DMS 273 treated with DMSO at 0.1 percent for 48 hours (cell line): ENCODE measurements at places on chromosomes 5 and 9.

DNA sequence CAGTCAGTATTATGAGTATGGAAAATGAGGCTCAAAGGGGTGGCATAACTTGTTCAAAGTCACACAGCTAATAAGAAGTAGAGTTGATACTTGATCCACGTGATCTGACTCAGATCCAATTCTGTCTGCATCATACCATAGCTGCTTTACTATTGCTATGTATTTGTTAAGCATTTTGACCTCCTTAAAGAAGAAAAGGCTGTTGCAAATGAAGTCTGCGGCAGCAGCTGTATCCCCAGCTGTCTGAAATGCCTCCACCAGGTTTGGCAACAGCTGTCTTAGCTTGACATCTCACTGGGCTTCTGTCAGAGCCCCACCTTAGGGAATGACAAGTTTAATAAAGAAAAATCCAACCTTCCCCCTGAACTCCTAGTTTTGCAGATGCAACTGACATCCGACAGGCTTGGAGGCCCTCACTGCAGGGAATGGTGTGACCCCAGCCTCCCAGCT, 75.6 kb upstream of the SLC44A1 start:
- DNase-seq = no peak

- DNase-seq = no peak
These were observed 329.5 kb downstream of the BNC2 start for GRCh38 chr9:16540743-16541613.

- DNase-seq = no peak
These were observed 1056.8 kb downstream of the MAT2B start for GRCh38 chr5:164561933-164562872.

GRCh38 chr5:155466851-155467250, 453.3 kb downstream of the KIF4B start:
- no peak for DNase-seq

DNA sequence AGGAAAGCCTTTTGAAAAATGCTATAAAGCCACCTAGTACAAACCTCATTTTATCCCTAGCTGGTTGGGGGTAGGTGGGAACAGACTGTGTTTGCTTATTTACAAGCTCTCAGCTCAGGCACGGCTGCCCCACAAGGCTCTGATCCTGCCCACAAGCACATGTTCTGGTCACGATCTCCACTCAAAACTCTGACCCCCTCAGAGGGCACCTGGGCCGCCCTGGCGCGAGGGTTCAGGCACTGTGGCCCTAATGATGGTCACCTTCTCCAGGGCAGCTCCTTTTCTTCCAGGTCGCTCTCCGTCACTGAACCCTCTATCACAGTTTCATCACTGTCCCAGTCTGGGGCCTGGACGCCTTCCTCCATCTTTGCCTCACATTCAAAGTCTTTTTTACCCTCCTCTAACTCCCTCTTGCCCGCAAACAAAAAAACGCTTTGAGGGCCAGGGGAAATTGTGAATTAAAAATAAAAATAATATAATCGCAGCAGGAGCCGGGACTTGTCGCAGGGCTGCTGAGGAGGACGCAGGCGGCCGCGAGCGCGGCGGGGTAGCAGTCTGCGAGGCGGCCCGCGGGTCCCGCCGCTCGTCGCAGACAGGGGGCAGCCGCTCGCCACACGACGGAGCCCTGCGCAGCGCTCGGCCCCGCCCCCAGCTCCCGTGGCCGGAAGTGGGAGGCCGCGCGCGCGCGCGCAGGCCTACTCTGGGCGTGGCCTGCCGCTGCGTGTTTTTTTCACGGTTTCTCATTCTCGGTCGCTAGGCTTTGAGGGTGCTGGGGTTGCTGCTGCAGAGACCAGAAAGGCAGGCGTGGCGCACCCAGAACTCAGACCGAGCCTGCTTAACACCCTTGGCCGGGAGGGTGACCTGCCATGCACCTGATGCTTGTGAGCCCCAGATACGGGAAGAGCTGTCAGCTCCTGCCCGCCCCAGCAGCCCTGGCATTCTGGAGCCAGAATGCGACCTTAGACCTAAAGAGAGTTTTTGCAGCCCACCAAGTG, at the start of gene ANKRD31:
ANKRD31 (minus strand) TSS at position 557 of the 995 bp plus-strand sequence; CDS start at position 365, 192 bp downstream.
- peak; percentile 41 for DNase-seq

DNA sequence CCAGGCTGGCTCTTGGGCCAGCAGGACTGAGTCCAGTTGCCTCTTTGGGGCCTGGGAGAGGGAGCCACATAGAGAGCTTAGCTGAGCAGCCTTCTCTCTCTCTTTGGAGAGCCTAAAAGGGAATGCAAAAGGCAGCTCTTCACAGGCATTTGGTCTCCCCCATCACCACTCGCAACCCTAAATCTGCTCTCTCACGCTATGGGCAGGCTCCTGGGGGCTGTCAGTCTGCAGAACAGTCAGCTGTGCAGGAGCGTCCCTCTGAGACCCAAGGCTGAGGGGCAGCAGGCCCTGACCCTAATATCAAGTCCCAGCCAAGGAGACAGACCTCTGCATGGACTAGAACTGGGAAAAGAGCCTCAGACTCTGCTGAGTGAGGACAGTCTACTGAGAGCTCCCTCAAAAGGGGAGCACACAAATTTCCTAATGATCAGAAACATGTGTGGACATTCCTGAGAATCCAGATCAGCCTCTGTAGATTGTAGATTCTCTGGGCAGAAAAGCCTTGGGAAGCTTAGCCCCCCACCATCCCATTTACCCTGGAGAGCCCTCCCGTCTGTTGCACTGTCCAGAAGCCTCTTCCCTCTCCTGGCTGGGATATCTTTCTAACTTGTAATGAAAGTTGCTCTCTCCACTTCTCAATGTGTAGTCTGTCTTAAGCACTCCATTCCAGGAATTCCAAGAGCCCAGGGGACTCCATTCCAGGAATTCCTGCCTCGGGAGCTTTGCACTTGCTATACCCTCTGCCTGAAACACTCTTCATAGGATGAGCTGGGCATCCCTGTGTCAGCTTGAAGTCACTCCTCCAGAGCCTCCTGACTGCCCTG, 79.4 kb downstream of the FAM114A2 start:
- DNase-seq = no peak

- no peak for DNase-seq
These were observed 120.1 kb upstream of the TMEM161B start for GRCh38 chr5:88388476-88389337.

GRCh38 chr5:159902444-159903121, 13.7 kb upstream of the ADRA1B start:
- DNase-seq = no peak

DNA sequence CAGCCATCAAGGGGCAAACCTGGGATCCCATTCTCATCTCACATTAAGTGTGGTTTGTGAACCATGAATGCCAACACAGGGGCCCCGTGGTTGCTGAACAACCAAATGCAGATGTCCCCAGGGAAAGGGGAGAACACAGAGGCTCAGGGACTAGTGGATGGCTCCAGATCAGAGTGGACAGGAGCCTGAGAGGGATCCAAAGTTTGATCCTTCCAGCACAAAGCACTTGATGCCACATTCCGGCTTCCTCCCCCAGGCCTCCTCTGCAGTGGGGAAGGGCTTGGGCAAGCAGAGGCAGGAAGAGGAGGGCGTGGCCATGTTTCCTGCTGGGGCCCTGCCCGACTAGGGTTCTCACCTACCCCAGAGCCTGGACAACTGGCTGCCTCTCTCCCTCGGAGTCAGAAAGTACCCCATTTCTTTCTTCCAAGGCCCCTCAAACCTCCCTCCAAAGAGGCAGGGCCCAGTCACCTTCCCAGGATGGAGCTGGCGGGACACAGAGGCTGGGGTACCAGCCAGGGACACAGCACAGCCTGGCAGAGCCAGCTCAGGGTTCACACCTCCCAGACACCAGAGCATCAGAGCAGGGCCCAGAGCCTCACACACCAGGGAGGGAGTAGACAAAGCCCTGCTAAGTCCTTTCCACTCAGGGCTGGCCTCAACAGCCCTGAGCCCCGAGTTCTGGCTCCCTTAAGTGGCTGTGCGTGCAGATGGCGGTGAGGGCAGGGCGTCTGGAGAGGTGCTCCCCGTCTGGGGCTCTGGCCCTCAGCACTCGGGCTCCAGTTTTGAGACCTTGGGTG, 4.3 kb upstream of the RNF44 start:
- no peak for DNase-seq

DNA sequence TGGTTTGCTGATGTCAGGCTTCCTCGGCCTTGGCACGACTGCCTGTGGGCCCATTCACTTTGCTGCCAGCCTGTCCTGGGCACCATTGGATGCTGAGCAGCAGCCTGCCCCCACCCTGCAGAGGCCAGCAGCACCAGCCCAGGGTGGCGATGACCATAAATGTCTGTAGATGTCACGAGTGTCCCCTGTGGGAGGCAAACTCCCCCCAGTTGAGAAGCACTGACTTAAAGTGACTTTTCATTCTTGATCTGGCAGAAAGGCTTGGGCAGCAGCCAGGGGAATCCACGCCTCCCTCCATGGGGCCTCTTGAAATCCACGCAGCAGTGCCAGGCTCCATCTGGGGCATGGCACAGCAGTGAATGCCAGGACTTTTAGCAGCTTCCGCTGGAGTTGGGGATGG, 21.8 kb downstream of the IRX4 start:
- no peak for DNase-seq

DNA sequence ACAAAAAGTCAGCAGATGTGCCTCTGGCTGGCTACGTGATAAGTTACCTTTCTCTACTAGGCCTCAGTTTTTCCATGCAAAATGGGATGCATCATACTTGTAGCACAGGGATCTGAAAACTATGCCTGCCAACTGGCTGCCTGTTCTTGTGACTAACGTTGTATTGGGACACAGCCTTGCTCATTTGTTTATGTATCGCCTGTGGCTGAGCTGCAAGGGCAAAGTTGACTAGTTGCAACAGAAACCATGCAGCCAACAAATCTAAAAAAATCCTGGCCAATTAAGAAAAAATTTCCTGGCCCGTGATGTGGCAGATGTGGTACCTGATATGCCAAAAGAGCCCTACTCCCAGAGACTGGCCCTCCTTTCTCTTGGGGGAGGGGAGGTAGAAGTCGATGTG, 131.3 kb downstream of the SEC61B start:
- DNase-seq = no peak

- no peak for DNase-seq
These were observed 8.2 kb downstream of the SOWAHA start for GRCh38 chr5:132821350-132821749.

DNA sequence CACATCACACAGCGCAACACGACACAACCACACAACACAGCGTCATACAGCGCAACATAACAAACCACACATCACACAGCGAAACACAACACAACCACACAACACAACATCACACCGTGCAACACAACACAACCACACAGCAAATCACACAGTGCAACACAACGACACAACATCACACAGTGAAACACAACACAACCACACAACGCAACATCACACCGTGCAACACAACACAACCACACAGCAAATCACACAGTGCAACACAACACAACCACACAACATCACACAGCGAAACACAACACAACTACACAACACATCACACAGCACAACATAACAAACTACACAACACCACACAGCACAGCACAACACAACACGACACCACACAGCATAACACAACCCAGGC, 40.4 kb upstream of the PTCH1 start:
- DNase-seq = no peak

GRCh38 chr5:51018423-51018822, 352.0 kb downstream of the PARP8 start:
- DNase-seq = no peak

GRCh38 chr5:132176987-132177386, 50.7 kb downstream of the P4HA2 start:
- DNase-seq = no peak

- no peak for DNase-seq
These were observed 21.1 kb upstream of the LVRN start for GRCh38 chr5:115941051-115941675.

DNA sequence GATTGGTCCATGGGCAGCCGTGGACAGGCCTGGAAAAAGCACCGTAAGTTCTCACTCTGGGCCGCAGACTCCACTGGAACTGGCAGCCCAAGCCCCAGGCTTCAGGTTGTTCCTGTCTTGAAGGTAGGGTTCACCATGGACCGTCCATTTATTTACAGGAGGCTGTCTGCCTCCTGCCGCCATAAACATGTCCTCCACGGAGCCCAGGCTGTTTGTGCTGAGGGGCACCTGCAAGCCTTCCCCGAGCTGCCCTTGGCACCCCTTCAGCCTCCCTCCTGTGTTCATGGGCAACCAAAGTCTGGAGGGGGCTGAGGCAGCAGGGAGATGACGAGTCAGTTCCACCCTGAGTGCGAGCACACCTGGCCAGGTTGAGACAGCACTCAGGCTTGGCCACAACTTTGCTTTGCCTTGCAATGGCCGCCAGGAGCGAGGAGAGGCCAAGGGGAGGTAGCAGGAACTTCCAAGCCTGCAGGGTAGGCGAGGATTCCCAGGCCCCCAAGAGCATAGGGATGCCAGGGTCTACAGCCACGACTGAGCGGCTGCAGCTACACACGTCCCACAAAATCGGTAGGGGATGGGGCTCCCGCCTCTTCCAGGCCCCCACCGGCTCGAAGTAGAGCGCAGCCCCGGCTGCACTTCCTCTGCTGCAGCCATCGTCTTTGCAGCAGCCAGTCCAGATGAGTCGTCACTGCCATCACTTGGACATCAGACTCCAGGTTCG, 1625.6 kb upstream of the ACO1 start:
- DNase-seq = no peak

GRCh38 chr5:33073881-33074327, 362.8 kb downstream of the NPR3 start:
- DNase-seq = no peak

GRCh38 chr9:138112791-138113600, 235.4 kb downstream of the CACNA1B start:
- DNase-seq = no peak

- DNase-seq = no peak
These were observed 52.7 kb upstream of the ERCC6L2 start for GRCh38 chr9:95822583-95823431.

- no peak for DNase-seq
These were observed 83.7 kb upstream of the ORM1 start for GRCh38 chr9:114238891-114239875.

DNA sequence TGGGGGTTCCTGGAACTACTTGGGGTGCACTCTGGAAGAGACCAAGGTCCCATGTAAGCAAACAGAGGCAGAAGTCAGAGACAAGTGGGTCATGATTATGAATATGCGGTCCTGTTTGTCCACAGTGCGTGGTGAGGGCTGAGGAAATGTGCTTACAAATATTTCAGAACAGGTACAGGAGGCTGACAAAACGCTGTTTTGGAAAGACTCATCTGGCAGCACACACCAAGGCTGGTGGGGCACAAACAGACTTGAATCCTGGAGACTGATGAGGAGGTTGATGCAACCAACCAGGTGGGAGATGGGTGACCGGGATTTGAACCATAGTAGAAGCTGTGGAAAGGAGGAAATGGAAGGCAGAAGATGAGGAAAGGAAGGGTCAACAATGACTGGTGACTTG, 83.8 kb downstream of the ADRB2 start:
- no peak for DNase-seq

GRCh38 chr9:8857068-8857925, 1057.7 kb upstream of the DMAC1 start:
- DNase-seq = no peak
